ENCODE measurements at places on chromosomes 13 and 19.
A peak's percentile ranks its signal among the peaks of the same experiment; 100 is the strongest.

DNA sequence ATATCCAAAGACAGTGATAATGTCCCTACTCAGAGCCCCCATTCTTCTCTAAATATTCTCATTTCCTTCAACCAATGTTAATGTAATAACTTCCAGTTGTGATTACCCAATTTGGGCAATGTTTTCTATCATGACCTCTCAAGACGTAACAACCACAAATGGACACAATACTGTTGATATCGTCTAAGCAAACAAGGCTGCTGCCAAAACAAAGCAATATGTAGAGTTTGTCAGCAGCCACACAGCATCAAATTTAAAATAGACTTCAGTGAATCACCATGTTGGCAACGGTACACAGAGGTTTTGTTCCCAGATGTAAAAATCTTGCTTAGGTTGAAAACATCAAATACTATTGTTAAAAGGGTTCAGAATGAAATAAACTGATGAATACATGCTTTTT, 205.1 kb downstream of the DACH1 start:
- DNase-seq: no peak

DNA sequence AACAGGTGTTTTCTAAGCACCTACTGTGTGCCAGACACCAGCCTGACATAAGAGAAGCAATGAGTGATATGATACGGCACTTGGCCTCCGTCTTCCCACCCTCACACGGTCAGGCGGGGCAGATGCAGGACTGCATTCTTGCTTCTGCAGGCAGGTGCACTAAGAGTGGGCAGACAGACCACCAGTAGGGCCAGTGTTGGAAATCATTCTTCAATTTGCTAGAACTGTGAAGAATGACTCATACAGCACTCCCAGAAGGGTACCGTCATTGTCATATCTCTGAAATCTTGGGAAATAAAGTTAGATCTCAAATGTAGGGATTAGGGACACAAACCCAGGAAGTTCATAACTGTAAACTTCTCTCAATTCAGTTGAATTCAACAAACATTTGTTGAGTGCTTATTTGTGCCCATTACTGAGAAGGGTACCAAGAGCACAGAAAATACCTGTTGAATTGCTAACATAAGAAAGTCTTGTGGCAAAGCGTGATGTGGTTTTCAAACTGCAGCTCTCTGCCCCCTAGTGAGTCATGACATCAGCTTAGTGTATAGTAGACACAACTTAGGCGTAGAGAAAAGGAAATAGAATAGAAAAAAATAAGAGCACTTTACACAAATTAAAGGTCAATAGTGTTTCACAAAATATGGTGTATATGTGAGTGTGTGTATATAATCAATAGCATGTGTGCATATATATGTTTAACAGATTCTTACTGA, 76.1 kb downstream of the TEX26 start:
- DNase-seq: no peak

GRCh38 chr13:40231311-40231710, 435.1 kb downstream of the FOXO1 start:
- no peak for DNase-seq

- no peak for DNase-seq
Measured at GRCh38 chr13:112509190-112509589, 78.8 kb downstream of the TUBGCP3 start.

DNA sequence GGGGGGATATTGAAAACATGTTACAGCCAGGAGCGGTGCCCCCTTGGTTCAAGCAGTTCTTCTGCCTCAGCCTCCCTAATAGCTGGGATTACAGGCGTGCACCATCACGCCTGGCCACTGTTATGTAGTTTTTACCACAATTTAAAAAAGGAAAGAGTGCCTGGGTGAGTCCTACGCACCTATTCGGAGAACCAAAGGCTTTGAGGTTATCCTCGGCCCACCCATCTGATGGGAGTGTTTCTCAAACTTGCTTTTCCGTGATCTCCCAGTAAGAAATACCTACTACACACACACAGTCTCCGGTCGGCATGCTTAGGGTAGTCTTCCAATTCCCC, 4.2 kb upstream of the GP6 start:
- DNase-seq: no peak

- DNase-seq: no peak
Measured at GRCh38 chr13:41985788-41986508, 25.0 kb upstream of the VWA8 start.

- DNase-seq: no peak
Measured at GRCh38 chr19:45440873-45441654, 17.3 kb upstream of the ERCC1 start.

DNA sequence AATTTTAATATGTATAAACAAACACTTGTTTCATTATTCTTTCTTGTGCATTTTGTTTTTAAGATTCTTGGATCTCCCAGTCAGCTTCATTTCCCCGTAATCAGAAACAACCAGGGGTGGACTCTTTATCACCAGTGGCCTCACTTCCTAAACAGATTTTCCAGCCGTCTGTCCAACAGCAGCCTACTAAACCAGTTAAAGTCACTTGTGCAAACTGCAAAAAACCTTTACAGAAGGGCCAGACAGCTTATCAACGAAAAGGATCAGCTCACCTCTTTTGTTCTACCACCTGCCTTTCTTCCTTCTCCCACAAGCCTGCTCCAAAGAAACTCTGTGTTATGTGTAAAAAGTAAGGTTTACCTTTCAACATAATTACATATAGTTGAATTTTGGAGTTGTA, 44.3 kb downstream of the ZMYM2 start:
- DNase-seq: no peak

- DNase-seq: no peak
Measured at GRCh38 chr13:76950101-76950500, 1.8 kb downstream of the ACOD1 start.

- no peak for DNase-seq
Measured at GRCh38 chr19:38812009-38812840, 520 bp downstream of the LGALS4 start.

GRCh38 chr13:95255072-95255732, 46.0 kb downstream of the ABCC4 start:
- no peak for DNase-seq

DNA sequence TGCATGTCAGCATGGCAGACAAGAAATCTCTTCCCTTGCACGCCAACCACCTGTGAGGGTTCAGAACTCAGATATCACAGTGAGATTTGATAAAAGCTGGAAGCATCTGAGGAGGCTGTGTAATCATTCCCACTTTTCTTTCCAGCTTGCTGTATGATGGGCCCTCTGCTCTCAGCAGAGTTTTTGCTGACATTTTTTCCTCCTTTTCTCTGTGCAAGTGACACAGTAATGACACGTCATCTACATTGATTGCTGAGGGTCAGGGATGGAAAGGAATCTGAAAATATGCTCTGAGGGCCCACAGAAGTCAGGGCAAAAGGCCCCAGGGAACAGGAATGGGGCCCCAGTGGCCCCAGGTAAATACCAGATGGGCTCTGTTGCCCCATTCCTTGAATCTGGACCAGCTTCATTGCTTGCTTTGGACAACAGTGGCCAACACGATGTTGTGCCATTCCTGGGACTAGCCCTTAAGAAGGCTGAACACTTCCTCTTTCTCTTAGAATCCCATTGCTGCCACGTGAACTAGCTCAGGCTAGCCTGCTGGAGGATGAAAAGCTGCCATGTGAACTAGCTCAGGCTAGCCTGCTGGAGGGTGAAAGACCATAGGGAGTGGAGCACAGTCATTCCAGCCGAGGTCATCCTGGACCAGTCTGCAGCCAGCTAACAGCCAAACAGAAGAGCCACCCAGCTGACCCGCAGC, 68.2 kb downstream of the CACNA1A start:
- no peak for DNase-seq

DNA sequence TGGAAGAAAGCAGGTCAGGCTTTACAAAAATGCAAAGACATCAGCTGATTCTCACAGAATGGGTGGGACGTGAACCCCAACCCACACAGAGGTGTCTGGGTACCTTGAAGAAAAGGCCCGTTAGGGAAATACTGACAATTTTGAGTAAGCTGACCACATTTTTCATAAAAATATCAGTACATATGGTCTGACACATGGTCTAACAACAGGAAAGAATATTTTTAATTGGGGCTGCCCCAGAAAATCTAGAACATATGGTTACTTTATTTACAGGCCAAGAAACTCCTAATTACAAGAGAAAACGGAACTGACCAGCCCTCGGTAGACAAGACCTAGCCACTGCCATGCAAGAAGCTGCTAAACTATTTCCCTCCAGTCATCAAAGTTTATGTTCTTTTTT, 48.7 kb upstream of the ITM2B start:
- DNase-seq: no peak

GRCh38 chr13:56189978-56190377, 950.7 kb upstream of the PRR20A start:
- no peak for DNase-seq

DNA sequence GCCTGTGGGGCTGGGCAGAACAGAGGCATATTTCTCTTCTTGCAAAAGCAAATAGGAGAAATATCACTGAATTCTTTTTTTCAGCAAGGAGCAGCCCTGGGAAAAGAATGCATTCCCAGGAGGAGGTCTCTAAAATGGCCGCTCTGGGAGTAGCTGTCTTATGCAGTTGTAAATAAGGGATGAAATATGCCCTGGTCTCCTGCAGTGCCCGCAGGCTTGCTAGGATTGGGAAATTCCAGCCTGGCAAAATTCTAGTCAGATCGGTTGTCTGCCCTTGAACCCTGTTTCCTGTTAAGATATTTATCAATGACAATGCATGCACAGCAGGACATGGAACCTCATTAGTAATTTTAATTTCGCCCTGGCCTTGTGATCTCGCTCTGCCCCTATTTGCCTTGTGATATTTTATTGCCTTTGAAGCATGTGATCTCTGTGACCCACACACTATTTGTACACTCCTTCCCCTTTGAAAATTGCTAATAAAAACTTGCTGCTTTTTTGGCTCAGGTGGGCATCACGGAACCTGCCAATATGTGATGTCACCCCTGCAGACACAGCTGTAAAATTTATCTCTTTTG, 1993.2 kb downstream of the PCDH9 start:
- no peak for DNase-seq

DNA sequence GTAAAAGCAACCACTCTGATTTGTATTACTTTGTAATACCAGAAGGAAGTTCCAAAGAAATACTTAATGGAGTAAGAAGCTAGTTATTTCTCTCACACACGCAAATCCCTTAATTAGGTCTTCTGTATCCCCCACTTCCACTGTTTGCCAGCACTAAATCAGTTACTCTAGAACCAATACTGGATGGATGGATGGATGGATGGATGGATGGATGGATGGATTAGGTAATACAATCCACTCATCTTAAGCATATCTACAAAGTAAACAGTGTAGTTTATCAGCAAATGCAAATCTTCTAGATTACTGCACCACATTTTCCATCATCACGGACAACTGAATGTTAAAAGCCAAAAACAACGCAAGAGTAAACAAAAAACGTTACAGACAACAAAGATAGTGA, 5.2 kb upstream of the EFNB2 start:
- DNase-seq: no peak

DNA sequence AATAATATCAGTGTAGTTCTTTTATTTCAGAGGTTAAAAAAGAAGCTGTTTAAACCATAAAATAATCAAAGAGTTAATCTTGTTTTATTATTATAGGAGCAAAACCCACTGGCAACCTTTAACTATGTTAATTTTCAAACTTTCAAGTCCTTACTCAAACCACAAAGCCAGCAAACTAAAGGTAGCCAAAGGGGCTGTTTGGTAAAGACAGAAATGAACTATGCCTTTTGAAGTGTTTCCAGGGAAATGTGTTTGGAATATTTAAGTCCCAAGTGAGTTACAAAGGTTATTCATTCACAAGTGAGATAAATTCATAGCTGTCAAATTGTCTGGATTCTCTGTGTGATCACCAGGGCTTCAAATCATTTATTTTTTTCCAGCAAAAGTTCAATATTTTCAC, 264.7 kb downstream of the MZT1 start:
- no peak for DNase-seq

GRCh38 chr13:48585456-48585840, 52.6 kb upstream of the RCBTB2 start:
- DNase-seq: no peak

- no peak for DNase-seq
Measured at GRCh38 chr13:93857126-93857525, 622.4 kb downstream of the DCT start.

GRCh38 chr19:4380254-4380727, 20.1 kb downstream of the SH3GL1 start:
- no peak for DNase-seq

DNA sequence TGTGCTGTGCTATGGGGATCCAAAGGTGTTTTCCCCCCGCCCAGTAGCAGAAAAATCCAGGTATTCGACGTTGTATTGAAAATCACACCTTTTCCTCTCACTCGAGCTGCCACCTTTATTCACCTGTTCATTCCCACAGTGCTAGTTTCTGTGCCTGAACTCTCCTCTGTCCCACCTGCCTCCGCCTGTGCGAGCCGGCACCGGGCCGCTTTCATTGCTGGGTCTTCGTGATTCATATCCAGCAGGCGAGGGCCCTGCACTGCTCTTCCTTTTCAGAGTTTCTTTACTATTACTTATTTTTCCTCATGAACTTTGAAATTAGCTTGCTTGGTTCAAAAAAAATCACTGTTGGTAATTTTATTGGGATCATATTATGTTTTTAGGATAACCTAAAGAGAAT, 42.4 kb upstream of the SOX1 start:
- DNase-seq: no peak

GRCh38 chr13:95698047-95698749, 21.3 kb downstream of the DNAJC3 start:
- DNase-seq: no peak

GRCh38 chr13:111322916-111323331, 2.5 kb downstream of the TEX29 start:
- DNase-seq: no peak

DNA sequence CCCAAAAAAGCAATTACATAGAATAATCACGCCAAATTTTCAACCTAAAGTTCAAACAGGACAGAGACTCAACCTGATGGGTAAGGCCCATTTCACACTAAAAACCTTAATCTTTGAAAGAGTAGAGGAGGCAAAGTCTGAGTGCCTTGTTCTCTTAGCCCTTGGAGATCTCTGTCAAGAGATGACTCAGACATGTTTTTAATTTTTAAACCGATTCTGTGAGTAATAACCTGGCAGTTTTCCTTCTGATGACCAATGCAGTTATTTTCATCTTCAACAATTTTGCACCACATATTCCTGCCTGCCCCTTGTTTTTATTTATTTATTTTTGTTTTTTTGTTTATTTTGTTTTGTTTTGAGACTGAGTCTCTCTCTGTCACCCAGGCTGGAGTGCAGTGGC, 11.5 kb upstream of the TNFSF9 start:
- DNase-seq: no peak

- peak; percentile 4 for DNase-seq
Measured at GRCh38 chr19:20247016-20247683, 80.1 kb downstream of the ZNF486 start.

GRCh38 chr13:97526556-97526955, 92.6 kb downstream of the RAP2A start:
- DNase-seq: no peak

- DNase-seq: no peak
Measured at GRCh38 chr13:84315527-84315926, 433.3 kb upstream of the SLITRK1 start.

GRCh38 chr13:102799426-102800144, 666 bp downstream of the BIVM start:
- no peak for DNase-seq
